Thoracic aorta (tissue), 2 donors: ENCODE measurements at places on chromosomes 16 and 17.

GRCh38 chr16:50839920-50840729, 98.2 kb downstream of the CYLD start:
- DNase-seq = no peak

GRCh38 chr16:3503523-3503922, 2.7 kb downstream of the CLUAP1 start:
- DNase-seq = no peak

GRCh38 chr17:73187203-73187769, 5.6 kb upstream of the COG1 start:
- no peak for DNase-seq

DNA sequence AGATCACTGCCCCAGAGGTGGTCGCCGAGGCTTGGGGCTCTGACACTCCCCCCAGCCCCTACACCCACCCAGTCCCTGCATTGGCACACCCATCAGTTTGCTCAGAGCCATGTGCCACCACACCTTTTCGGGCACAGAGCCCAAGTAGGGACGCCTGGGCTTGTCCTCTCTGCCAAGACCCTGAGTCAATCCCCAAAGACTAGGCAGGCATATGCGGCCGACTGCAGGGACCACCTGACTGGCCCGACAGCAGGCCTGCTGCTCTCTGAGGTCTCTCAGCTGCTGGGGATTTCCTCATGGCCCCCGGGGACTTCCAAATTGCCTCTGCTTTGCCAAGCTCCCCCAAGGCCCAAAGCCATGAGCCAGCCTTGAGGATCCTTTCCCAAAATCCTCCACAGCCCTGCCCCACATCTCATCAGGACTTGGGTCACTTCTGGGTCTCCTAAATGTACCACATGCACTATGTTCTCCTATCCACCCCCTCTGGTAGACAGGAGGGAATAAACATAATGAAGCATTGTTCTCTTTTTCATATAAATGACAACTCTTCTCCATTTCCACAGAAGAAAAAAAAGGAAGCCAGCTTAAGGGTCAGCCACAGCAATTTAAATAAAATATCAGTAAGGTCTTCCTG, 30.6 kb downstream of the MYO18A start:
- DNase-seq = no peak

DNA sequence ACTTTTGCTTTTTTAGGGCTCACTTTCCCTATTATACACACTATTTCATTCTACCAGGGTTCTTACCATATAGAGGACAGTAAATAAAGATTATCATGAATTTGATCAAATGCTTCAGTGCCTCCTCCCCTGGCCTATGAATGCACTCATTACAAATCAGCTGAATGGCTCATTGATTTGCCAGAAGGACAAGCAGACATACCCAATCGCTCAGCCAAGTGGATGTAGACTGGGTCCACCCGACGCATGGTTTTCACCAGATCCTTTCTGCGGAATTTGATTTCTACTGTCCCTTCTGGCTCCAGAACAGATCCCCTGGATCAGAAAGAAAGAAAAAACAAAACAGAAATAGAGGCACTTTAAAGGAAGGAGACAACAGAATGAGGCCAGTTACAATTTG, 162.6 kb downstream of the AATF start:
- DNase-seq = no peak

DNA sequence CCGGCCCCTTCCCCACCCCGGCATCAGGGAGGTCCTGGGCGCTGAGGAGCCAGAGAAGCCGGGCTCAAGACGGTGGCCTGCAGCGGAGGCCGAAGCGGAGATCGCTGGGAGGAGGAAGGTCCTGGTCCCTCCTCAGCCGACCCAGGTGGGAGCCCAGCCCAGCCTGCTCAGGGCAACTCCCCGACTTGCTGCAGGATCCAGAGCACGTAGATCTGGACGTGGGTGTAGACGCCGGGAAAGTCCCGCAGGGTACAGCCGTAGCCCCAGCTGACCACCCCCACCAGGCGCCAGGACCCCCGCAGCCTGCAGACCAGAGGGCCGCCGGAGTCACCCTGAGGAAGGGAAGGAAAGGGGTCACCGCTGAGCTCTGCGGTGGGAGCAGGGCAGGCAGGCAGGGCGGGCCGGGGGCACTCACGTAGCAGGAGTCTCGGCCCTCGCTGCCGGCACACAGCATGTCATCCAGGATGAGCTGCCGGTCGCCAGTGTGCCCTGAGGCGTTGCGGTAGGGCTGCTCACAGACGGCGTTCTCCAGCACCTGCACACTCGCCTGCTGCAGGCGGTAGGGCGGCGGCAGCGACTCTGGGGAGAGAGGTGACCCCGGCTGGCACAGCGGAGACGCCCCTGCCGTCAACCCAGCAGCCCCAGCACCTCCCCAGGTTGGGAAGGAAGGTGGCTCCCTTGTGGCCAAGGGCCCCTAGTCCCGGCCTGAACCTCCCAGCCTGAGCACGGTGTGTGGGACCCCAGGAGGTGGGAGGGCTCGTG, 5.4 kb downstream of the TPSD1 start:
- DNase-seq = no peak

DNA sequence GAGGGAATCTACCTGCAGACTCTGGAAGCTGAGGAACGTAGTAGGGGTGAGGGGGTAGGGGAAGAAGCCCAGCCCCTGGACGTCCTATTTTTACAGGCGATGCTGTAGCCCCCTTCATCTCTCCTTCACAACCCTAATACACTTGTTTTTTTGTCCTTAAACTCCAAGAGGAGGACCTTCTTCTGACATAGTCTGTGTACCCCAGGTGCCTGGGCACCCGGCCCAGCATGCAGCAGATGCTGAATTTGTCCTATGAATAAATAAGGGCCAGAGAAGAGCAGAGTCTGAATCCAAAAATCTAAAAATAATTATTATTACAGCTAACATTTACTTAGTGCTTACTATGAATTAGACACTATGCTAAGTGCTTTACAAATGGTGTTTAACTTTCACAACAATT, 5.1 kb downstream of the KIF18B start:
- DNase-seq = no peak

DNA sequence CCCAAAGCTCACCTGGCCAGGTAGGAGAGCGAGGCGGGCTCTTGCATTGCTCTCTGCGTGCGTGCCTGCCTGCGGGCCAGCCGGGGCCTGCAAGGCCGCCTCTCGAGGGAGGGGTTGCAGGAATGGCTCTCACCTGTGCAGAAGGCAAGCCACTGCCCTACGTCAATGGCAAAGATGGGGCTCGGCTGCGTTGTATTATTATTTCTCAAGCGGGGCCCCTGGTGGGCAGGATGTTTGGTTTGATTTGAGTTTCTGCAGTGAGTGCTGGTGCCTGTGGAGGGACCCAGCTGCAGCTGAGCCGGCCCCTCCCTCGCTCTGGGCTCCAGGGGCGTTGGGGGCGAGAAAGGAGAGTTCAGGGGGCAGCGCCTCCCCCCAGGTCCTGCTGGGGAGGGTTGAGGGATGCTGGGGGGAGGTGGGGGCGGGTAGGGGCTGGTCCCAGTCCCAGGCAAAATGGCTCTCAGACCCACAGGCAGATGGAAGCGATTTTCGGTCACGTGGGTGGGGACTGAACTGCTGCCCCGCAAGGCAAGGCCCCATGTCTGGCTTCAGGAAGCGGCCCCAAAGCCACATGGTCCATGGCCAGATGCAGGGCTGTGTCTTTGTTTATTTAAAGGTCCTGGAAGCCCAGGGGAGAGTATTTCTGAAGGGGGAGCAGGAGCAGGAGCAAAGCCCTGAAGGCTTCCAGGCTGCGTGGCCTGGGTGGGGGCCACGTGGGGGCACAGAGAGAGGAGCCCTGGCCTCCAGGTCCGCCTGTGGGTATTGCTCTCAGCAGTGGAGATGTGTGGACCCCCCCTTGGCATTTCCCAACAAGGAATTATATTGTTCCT, 338.8 kb downstream of the SEC14L1 start:
- no peak for DNase-seq

DNA sequence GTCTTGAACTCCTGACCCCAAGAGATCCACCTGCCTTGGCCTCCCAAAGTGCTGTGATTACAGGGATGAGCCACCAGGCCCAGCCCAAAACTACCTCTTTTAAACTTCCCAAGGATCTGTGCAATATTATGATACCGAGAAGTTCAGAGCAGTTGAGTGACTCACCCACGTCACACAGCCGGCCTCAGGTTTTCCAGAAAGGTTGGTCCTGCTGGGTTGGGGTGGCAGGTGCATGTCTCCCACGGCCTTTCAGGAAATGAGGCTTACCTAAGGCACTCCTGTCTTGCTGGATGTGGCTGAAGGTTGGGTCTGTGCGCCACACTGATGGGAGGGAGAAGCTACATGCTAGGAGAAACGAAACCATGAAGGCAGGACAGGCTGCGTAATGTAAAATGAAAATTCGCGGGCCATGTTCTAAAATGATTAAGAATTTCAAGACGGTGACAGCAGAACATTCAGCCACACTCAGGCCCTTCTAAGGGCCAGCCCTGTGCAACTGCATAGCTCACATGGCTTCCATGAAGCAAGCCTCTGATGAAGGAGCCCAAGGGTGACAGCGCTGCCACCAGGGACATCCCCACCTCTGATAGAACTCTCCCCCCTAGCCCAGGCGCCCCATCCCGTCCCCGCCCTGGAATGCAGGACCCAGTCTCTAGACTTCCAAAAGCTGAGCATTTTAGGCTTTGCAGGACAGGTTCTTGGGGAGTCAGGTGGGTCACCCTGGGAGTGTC, 6.6 kb upstream of the GLIS2 start:
- DNase-seq = no peak

DNA sequence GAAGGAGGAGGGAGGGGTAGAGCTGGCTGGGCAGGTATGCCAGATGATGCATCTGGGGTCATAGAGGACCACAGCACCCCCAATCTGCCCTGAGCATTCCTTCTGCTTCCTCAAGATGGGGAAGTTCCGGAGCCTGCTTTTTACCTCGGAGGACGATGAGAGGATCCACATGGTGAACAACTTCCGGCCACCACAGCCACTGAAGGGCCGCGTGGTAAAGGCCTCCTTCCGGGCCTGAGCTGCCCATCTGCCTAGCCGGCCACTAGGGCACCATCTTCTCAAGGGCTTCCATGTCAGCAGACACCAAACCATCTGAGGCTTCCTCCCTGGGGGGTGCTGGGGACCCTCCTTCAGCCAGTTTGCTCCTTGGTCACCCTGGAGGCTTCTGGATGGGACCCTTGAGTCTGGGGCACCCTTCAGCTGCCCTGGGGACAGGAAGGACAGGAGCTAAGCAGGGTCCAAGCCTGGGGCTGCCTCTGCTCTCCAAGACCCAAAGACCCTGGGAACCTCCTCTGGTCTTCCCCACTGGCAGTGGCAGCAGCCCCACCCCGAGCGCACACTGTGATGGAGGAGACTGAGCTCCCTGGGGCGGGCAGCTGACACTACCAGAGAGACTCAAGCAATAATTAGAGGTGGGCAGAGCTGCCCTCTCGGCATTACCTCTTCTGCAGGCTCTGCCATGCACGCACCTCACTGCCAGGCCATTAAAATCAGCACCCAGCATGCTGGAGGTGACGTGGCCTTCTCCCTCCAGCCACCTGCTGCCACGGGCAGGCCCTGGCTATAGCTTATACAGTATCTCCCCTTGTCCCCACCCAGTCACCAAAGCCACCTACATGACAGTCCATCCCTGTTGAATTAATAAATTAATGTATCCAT, 9.3 kb downstream of the CA7 start:
- DNase-seq = no peak

DNA sequence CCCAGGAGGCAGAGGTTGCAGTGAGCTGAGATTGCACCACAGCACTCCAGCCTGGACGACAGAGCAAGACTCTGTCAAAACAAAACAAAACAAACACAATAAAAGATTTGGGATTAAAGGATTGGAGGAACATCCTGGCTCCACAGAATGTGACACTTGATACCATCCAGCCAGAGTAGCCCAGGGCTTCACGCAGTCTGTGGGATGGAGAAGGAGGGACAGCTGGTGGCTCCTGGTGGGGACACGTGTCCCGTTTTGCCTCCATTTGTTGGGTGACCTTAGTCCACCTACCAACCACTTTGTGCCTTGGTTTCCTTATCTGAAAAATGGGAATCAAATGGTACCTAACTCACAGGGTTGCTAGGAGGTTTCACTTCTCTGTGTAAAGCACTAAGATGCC, 12.4 kb upstream of the CYB561 start:
- DNase-seq = no peak

GRCh38 chr16:49923411-49923810, 67.5 kb upstream of the ZNF423 start:
- no peak for DNase-seq

GRCh38 chr16:4239020-4239419, 2.9 kb downstream of the SRL start:
- DNase-seq = no peak

DNA sequence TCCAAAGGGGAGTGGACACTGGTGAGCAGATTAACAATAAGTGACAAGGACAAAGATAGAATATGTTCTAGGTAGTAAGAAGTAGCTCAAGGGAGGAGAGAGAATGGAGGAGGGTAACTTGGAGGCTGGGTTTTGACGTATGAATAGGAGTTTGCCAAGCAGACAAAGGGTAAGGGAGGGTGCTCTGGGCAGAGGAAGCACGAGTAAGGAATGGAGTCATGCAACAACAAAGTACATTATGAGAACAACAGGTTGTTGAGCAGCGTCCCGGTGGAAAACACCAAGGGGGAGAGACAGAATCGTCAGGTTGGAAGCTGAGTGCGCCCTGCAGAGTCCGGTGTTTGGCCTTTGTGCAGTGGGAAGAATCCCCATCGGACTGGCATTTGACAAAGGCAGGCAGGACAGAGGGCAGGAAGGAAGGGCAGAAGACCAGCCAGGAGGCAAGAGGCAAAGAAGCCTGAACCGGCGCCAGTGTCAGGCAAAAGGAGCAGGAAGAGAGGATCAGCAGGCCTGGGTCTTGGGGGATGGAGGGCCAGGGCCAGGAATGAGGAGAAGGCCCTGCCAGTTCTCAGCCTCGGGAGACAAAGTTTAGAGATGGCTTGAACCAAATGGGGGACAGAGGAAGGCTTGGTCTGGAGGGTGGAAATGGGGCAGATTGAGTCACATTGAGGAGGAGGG, 134.3 kb upstream of the TNRC6C start:
- DNase-seq = no peak

- DNase-seq = no peak
Measured at GRCh38 chr17:32970281-32970680, 21.4 kb upstream of the SPACA3 start.

- no peak for DNase-seq
Measured at GRCh38 chr17:38584350-38584925, 21.3 kb downstream of the SRCIN1 start.

DNA sequence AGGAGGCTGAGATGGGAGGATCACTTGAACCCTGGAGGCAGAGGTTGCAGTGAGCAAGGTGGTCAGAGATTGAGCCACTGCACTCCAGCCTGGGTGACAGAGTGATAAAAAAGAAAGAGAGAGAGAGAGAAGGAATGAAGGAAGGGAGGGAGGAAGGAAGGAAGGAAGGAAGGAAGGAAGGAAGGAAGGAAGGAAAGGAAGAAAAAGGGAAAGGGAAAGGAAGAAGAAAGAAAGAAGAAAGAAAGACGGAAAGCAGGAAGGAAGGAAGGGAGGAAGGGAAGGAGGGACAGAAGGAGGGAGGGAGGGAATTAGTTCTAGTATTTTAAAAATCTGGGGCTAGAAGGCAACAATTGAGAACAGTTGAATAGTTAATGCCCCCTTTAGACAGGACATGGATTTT, 161.5 kb upstream of the CACNG3 start:
- DNase-seq = no peak

GRCh38 chr17:60901806-60902205, 224.2 kb downstream of the BCAS3 start:
- DNase-seq = no peak
